Testis (tissue), 5 donors: ENCODE measurements at places on chromosomes 5 and 9.

GRCh38 chr5:157611571-157612476 is 36.2 kb upstream of the ADAM19 start:
- no peak for DNase-seq

DNA sequence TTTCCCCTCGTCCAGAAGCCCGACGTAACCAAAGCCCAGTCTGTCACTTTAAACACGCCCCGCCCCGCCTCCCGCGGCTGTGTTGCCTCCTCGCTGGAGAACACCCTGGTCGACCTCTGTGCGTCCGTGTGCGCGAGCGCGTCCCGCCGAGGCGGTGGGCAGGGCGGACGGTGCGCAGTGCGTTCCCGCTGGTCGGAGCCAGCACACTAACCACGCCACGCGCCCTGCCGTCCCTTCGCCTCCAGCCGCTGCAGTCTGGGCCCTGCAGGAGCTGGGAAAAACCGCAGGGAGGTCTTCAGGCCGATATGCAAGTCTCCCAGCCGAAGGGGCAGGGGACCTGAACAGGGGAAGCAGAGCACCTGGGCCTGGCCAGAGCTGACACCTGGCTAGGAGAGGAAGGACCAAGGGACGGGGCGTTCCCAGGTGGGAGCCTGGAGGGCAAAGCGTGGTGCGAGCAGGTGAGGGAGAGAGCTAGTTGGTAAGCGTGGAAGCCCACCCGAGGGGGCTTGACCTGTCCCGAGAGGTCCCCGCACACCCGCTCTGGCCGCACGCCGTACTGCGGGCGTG is 1.3 kb upstream of the PHPT1 start:
- DNase-seq = peak; percentile 94

DNA sequence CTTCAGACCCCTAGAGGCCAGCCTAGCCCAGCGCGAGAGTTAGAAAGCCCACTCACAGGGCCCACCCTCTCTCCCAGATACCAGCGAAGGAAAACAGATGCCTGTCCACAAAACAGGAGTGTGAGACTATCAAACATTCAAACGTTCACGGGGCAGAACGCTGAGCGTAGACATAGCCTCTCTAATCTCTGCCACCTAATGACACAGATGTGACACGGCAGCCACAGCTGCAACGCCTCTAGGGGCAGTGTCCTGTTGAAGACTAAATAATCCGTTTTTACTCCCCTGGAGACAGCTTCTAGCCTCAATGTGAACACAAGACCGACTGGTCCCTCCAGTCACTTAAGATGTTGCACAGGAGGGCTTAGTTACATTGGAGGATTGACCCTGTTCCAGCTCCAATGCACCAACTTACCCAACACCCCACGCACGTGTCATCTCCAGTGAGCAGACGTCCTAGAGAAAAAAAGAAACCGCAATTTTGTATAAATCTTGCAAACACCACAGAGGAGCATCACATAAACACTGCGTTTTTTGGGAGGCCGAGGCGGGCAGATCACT is 14.3 kb downstream of the DIPK1B start:
- DNase-seq = no peak

GRCh38 chr5:61055434-61056006 is 106.7 kb downstream of the SMIM15 start:
- DNase-seq = no peak

DNA sequence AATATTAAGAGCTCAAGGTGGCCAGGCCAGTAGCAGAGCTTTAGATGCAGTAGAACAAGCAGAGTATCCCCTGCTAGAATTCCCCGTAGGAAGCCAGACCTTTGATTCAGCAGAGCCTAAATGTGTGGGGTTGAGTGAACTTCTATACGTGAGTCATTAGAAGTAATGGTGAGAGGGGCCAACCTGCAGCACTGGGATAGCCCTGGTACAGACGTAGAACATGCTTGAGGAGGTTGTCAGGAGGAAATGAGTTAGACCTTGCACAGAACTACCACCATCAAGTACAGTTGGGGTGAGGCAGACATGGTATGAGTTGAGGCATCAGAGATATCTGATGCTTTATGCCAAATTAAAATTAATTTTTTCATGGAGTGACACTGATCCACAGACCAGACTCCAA is 42.0 kb downstream of the PDCD1LG2 start:
- no peak for DNase-seq

DNA sequence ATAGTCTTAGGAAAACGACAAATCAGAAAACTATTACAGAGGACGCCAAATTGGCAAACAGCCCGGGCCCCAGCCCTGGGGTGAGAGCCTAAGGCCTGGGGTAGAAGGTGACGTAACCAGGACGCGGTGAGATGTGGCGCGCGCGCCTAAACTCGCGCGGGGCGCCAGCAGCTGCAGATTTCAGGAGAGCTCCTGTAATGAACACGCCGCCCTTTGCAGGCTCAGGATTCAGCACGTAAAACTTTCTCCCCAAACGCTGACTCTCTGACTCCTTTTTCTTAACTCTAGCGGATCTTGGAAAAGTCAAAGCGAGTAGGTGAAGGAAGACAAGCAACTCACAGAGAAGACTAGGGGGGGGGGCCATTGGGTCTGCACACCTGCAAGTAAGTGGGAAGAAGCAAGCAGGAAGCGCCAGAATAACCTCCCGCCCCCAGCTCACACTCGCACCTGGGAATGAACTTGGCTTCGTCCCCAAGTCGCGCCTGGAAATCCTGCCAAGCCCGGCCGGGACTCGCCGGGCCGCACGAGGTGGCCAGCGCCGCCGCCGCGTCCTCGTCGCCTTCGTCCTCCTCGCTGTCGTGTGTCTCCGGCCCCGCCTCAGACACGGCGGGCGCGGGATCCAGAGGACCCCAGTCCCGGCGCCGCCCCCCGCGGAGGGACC is 822 bp downstream of the RASEF start:
- DNase-seq = peak; percentile 50

GRCh38 chr5:68011259-68011760 is 204.2 kb upstream of the PIK3R1 start:
- DNase-seq = no peak

- no peak for DNase-seq
Measured at GRCh38 chr5:135565266-135565665, 13.5 kb downstream of the CXCL14 start.

DNA sequence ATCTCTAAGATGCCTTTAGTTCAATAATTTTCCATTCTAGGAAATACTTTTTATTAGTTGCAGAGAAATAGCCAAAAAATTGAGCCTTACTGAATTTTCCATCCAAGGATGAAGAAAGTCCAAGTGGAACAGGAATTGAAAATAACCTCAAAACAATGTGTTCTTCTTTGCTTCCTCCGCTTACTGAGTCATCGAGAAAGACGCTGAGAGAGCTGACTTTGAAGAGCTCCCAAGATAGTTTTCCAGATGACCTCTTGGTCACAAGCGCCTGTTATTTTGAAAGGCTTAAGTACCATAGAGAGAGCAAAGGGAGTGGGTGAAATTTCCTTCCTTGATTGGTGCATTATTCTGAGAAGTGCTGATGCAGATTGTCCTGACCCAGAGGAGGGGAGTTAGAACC is 253.5 kb upstream of the ATP10B start:
- DNase-seq = peak; percentile 22

DNA sequence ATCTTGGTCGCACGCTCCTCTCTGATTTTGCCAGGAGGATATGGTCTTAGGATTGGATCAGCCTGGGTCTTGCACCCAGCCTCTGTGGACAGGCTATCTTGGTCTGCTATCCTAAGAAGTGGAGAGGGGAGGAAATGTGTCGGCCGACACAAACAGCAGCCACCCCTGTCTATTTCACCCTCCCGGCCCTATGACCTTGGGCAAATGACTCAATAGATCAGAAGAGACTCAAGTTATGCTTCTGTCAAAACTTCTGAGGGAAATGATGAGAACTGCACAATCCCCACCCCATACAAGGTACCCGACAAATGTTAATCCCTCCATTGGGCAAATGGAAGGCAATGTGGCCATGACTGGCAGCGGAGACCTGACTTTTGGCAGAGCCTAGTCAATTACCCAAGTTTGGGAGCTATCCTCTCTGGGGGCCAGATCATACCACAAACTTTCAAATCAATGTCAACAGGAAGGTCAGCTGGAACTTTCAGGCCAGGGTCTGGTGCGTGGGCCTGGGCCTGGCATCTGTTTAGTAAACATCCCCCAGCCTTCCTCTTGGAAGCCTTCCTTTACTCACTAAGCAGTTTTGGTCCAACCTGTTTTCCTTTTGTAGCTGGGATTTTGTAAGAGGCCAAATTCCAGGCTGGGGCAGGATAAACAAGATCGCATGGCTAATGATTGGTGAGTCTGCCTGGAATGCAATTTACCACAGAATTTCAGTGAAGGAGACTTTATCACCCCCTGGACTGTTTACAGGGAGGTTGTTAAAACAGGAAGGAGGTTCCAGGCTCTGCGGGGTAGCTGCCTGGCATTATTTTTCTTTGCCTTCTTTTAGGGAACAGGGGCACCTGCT is 64.2 kb upstream of the CPEB4 start:
- no peak for DNase-seq

DNA sequence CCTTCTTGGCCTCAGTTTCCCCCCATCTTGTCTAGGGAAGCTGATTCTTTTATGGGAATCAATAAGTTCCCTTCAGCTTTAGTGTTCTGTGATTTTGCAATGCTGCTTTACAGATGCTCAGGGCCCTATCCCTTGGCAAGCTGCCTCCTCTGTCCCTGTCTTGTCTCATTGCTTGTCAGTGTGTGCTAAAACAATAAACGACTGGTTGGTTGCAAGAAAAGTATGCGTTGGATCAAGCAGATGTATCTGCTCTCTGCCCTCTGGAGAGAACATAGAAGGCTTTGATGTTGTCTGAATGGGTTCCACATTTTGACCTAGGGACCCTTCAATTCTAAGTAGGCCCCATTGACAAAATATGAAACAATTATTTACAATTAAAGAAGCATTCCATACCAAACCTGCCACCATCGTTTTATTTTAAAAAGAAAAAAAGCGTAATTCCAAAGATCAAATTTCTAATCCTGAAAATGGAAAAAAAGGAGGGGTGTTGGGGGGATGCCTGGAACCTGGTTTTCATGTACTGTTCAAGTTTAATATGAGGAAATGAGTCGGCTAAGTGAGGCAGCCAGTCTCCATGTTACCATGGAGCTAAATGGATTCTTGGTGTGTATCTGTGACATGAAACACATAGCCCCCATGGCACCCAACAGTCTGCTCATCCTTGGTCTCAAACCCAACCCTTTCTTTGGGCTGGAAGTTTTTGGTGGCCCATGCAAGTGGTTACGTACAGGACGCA is 31.2 kb upstream of the TARS1 start:
- DNase-seq = no peak

GRCh38 chr9:75960551-75960950 is 70.1 kb downstream of the PCSK5 start:
- no peak for DNase-seq

DNA sequence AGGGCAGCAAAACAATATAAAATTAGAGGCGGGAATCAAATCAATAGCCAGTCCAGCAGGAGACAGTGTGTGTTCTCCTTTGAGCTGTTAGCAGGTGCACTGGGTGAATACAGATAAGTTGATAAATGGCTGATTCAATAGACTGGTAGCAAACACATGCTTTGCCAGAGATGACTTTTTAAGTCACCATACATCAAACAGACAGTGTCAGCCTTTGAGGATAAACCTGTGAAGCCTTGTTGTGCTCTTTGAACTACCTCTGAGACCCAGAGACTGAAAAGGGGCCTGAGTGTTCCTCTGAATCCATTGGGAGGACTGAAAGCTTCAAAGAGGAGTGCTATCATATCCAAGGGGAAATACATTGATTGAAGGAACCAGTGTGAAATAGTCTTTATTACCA is 301.9 kb downstream of the RASEF start:
- DNase-seq = no peak

- no peak for DNase-seq
Measured at GRCh38 chr5:77518304-77518703, 26.2 kb upstream of the WDR41 start.

GRCh38 chr5:113713051-113713450 is 199.6 kb downstream of the YTHDC2 start:
- DNase-seq = no peak

DNA sequence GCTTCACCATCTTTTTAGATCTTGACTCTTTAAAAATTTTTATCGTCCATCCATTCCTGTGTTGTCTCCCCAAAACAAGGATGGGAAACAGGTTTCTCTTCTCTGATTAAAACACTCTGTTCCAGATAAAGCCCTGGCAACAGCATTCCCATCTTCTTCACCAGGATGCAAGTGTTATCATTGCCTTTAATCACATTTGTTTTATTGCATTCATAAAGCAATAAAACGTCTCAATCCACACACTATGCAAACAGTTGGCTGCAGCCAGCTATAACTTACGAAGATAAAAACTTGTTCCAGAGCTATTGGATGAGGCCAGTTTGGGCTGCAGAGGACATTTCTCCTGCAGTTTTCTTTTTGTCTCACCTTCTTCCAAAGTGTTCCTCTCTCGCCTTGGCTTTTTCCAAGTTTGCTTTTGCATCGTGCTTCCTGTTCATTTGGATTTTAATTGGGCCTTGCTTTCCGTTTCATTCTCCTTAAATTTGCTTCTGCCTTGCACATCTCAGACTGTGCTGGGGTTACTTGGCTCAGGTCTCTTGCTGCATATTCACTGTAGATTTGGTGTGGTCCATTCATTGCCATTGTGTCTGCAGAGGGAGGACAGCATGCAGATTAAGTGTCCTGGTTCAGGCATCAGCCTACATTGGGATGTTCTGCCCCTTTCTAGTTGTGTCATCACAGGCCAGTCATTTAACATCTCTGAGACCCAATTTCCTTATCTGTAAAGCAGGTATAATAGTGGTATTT is 136.5 kb upstream of the LIFR start:
- no peak for DNase-seq

GRCh38 chr5:116785106-116785505 is 210.5 kb upstream of the SEMA6A start:
- no peak for DNase-seq

DNA sequence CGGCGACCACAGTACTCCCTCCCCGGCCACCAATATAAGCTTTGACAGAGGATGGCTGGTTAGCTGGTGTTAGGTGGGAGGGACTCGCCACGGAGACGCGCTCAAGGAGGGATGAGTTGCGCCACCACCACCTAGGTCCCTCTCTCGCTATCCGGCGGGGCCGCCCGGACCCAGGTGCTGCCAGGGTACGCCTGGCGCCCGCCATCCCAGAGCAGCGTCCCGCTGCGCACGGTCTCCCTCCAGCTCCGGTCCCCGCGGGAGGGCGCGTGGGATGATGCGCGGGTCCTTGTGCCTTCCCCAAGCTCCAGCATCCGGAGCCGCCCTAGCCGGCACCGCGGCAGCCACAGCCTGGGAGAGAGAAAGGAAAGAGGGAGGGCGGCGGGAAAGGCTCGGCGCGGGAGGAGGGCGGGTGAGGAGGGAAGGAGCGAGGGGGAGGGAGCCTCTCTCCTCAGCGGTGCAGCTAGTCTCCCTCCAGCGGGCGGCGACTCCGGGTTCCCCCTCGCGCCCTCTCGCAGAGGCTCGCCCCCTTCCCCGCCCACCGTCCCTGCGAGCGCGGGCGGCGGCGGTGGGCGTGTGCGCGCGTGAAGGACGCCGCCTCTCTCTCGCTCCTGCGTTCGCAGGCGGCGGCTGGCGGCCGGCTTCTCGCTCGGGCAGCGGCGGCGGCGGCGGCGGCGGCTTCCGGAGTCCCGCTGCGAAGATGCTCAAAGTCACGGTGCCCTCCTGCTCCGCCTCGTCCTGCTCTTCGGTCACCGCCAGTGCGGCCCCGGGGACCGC is at the start of gene CAMK4:
Gene CAMK4, plus strand, starts transcription at position 598 of the 774 bp plus-strand sequence. Its CDS starts 100 bp downstream, at position 698.
- peak; percentile 72 for DNase-seq

- DNase-seq = no peak
Measured at GRCh38 chr5:531101-531748, 7.0 kb upstream of the SLC9A3 start.
